Muscle of arm (tissue), 14 donors: ENCODE measurements at places on chromosomes 2 and 18. TPM values are rescaled to one million over a fixed set of nuclear protein-coding genes. Genes with fewer than 3 reads are reported as not detected.

Gene ZNF385B
- polyA plus RNA-seq: 11.0 TPM

Gene IFIH1
- polyA plus RNA-seq: 7.1 TPM

DNA sequence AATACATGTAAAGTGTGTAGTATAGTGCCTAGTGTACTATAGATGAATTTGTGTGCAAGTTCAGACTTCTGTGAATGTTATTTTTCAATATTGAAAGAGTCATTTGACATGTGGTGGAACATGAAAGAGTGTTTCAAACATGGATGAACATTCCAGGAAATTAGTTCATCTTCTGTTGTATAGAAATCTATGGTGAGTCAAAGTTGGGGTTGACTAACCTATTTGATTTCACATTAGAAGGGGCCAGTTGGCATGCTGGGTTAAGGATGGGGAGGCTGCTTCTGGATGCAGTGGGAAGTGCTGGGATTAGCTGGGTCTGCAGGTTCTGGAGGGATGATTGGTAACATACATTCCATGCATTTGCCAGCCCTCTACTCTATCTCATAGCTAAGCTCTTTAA lies 50.6 kb downstream of the LYPD6B start:
- no peak for DNase-seq

DNA sequence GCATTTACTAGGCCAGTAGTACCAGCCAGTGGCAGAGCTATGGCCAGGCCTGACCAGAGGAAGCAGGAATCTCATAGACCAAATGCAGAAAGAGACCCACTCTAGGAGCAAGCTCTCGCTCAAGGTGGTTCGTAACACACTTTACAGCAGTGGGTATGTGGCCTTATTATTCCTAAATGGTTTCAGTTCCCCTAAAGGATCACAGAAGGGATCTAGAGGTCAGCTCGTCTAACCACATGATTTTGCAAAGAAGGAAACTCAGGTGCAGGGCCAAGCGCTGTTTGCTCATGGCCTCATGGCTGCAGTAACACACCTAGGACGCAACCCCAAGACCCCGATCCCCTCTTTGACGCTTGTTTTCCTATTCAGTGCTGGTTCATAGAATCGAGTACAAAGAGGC lies 65.5 kb upstream of the ATG16L1 start:
- DNase-seq: no peak

Gene RAB27B
- polyA plus RNA-seq: 3.0 TPM

Gene SPTBN1
- 362 TPM for polyA plus RNA-seq

DNA sequence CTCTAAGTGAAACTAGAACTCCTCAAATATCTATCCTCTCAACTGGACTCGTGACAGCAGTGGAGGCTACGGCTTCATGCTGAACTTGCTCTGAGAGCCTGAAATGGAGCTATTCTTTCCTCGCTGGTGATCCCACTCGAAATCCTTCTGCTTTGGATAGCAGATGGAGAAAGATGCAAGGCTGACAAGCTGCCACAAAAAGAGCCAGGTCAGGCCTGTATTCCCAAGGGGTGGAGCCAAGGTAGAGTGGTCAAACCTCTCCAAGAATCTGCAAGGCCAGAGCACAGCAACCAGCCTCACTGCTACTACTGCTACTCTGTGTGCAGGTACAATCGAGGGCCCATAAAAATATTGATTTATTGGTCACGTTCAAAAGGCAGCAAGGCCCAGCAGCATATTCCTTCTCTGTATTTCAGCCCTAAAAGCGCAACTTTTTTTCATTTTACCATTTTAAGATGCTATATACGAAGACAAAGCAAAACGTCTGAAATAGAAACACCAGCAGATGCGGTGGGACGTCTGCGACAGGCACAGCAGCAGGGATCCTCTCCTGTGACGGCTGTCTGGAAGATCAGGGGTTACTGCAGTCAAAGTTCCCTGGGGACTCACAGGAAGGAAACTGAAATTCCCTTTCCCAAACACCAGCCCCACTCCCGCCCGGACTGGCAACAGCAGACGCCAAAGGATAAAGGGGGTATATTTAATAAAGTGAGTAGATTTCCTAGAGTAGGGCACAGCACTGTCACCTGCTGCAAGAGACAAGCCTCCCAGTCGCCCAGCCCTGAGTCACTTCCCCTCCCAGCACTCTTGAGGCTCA lies 2.4 kb downstream of the SPRED2 start:
- no peak for DNase-seq

DNA sequence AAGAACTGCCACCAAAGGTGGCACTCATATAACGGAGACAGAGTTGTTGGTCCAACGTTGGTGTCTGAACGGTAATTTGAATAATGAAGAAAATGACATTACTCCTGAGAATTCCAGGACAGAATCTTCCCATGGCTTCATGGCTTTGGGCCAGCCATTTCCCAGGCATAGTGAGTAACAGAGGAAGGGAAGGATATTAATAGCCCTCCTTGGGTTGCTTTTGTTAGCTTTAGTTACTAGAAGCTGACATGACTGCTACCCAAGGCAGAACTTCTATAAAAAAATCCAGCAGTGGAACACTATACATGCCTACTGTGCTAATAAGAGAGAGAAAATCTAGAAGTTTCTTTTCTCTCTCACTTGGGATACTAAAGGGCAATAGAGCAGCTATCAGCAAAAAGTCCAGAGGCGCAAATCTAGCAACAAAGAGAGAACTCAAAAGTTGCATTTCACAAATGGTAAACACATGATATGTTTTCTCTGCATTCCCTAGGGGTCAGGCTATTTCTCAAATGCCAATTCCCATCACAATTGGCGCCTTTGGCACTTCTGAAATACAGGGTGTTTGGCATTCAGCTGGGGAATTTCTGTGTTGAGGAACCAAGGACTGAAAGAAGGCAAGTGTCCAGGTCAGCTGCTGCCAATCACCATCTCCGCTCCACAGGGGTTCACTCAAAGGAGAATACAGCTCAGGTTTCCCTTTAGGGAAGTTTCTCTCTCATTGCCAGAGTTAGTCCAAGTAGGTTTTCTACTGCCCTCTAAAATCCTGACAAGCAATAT lies 160.8 kb upstream of the KYNU start:
- DNase-seq: no peak

- DNase-seq: no peak
These were observed 129.8 kb upstream of the SOX11 start for GRCh38 chr2:5562426-5562825.

Gene ICA1L
- polyA plus RNA-seq: 13.1 TPM

Gene SPP2
- not detected for polyA plus RNA-seq

DNA sequence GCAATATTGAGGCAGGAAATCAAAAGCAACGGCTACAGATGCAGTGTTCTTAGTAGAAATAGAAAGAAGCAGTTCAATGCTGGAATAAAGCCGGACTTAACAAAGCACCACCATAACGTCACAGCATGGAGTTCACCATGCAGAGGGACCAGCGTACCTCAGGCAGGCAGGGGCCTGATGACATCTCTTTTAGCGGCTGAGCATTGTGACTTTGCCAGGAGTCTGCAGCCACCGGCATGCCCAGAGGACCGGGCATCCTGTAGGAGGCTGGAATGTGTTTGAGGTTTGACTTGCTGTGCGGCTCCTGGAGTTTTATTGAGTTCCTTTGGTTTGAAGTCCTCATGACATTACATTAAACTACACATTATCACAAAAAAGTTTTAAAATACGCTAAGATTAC lies 139.8 kb downstream of the UXS1 start:
- DNase-seq: no peak

GRCh38 chr2:29766191-29766590 lies 155.2 kb downstream of the ALK start:
- no peak for DNase-seq

- peak; percentile 45 for DNase-seq
These were observed 49.5 kb upstream of the FZD5 start for GRCh38 chr2:207819021-207819797.

Gene LYPD1
- 13.0 TPM for polyA plus RNA-seq

Gene LTBP1
- polyA plus RNA-seq: 53.9 TPM

DNA sequence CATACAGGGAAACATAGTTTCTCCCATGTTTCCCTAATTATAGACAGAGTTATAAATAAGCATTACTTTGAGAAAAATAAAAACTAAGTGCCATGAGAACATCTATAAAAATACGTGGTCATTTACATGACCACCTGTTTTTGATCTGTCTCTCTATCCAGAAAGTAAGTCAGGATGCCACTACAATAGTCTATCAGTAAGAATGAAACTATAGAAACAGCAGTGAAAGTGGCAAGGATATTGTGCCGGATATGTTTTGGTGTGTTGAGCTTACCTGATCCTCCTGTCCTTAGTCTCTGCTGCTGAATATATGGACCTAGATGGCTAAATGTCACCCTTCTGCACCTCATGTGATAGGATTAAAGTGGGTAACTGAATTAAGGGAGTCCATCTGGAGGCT lies 512.4 kb downstream of the LRP1B start:
- no peak for DNase-seq

Gene KRTCAP3
- 0.74 TPM for polyA plus RNA-seq

Gene SLC8A1
- polyA plus RNA-seq: 7.6 TPM

GRCh38 chr2:45774688-45775244 lies 123.3 kb downstream of the PRKCE start:
- DNase-seq: no peak

Gene RSAD2
- 3.0 TPM for polyA plus RNA-seq

- no peak for DNase-seq
These were observed 5.5 kb downstream of the ARL6IP6 start for GRCh38 chr2:152723918-152724317.

DNA sequence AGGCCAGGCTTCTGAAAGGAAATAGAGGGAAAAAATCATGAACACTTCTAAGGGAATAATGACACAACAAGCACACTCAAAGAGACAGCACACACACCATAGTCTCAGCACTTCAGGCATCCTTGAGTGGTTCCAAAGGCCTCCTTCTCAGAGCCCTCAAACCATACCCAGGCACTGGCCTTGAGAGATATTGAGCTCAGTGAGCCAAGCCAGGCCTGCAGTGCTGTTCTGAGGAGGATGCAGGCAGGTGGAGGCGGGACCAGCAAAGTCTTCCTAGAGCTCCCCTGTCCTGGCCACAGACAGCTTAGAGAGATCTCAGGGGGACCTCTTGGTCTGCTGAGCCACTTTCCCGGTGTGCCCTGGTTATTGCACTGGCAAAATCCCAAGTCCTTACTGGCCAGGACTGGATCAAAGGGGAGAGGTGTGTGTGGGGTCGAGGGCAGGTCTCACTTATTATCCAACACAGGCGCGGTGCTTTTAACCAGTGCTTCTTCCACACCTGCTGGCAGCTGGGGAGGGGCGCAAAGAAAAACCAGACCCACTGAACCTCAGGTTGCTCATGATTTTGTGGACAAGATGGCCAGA lies 86.8 kb upstream of the HAAO start:
- DNase-seq: no peak

Gene LINC00305
- not detected for polyA plus RNA-seq

GRCh38 chr2:231174211-231174651 lies 24.2 kb upstream of the ARMC9 start:
- DNase-seq: no peak

GRCh38 chr2:18435426-18436037 lies 124.9 kb downstream of the RDH14 start:
- peak; percentile 79 for DNase-seq

Gene DSC2
- 14.7 TPM for polyA plus RNA-seq

- no peak for DNase-seq
These were observed 11.0 kb downstream of the NFATC1 start for GRCh38 chr18:79406708-79407107.

- no peak for DNase-seq
These were observed 81.9 kb downstream of the TCF7L1 start for GRCh38 chr2:85215081-85215447.
